ENCODE measurements at places on chromosomes 5 and 9.

DNA sequence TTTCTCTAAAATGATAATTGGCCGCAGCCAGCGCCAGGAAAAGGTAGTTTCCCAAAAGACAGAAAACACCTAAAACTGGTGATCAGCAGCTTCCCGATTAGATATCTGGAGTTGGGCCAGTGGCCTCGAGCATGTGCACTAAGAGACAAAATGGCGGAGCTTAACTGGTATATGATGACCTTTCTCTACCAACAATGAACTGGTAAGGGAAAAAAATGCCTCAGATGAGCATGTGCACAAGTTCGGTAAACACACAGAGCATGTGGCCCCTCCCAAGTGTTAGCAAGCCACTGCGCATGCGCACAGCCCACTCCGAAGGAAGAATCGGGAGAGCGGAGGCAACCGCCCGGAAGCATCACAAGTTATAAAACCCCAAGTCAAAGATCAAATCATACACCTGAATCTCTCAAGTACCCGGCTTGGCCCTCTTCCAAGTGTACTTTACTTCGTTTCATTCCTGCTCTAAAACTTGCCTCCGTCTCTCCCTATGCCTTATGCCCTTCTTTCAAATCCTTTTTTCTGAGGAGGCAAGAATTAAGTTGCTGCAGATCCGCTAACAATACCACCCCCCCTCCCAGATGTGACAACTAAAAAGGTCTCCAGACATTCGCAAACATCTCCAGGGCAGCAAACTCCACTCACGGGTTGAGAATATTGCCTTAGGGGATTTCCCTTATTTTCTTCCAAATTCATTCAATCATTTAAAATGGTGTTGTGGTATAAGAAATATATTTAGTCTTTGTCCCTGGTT lies 15.0 kb upstream of the PTBP3 start:
- DNase-seq, result peak; percentile 79

GRCh38 chr9:70195456-70195855 lies 63.3 kb upstream of the SMC5 start:
- DNase-seq, result no peak

- DNase-seq, result no peak
Observed at GRCh38 chr5:149550268-149550583, 1.0 kb downstream of the CSNK1A1 start.

GRCh38 chr9:133934482-133935232 lies 57.5 kb downstream of the VAV2 start:
- no peak for DNase-seq

DNA sequence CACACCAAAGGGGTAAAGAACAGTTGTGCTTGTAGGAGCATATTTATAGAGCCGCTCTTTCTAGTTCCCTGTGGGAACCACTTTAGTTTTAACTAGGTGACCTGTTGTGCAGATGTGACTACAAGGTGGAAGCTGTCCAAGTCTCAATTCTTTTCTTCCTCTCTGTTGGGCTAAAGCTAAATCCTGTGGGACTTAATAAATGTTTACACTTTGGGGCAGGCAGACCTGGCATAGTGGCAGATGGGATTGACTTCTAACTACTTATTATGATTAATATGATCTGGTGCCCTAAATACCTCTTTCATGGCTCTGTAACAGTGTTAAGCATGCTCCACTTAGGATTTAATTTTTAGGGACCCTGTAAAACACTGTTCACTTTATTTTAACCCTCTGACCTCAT lies 265.3 kb downstream of the KCTD16 start:
- no peak for DNase-seq

DNA sequence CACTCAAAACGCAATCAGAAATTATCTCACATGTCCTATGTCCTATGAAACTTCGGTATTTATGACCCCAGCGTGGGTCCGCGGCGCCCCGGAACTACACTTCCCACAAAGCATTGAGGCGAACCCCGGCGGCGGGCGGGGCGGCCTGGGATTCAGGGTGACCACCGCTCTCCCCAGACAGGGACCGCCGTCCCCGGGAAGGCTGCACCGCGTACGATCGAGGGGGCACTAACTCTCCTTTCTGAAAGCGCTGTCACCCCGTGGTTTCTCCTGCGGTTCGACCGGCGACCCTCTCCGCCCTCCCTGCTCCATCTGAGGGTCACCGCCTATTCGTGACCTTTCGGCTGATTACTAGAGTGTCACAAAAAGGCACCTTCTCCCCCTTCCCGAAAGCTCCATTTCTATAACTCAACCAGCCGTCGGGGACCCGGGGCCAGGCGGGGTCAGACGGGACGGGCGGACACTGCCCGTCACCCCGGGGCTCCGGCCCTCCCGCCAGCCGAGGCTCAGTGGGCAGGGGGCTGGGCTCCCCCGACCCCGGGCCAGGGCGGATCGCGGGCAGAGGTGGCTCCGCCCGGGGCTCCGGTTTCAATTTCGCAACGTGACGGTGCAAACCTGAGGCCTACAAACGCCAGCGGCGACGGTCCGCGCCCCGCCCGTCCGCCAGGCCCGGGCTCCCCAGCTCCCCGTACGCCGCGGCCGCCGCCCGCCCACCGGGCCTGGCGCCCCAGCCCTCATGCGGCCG lies 1.3 kb downstream of the ECPAS start:
- peak; percentile 60 for DNase-seq

- DNase-seq, result no peak
Observed at GRCh38 chr5:154784856-154785255, 29.7 kb downstream of the LARP1 start.

DNA sequence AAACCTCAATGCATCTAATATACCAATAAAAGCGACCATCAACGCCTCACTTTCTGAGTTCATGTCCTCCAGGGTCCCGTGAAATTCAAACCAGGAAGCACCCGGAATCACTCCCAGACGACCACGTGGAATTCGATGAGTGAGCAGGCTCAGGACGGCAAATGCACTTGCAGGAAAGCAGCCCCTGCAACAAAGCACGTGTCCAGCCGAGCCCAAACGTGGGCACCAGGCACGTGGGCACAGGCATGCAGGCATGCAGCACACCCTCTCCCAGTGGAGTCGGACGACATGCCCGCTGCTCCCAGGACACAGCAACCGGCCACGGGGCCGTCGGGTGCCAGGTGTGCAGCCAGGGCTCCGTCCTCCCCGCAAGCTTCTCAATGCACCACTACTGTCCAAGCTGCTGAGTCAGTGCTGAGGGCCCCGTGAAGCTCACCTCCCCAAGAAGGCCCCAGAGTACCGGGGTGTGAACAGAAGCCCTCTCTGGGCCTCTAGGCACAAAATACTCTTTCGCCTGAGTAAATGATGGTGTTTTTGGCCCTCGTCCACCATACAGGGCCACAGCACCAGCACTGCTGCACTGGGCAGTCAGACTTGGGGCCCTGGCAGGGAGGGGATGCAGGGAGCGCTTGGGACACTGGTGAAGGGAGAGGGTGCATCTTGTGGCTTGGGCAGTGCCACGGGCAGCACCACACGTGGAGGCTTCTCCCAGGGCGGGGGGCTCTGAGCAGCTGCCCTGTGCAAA lies 87.6 kb downstream of the VAV2 start:
- no peak for DNase-seq

DNA sequence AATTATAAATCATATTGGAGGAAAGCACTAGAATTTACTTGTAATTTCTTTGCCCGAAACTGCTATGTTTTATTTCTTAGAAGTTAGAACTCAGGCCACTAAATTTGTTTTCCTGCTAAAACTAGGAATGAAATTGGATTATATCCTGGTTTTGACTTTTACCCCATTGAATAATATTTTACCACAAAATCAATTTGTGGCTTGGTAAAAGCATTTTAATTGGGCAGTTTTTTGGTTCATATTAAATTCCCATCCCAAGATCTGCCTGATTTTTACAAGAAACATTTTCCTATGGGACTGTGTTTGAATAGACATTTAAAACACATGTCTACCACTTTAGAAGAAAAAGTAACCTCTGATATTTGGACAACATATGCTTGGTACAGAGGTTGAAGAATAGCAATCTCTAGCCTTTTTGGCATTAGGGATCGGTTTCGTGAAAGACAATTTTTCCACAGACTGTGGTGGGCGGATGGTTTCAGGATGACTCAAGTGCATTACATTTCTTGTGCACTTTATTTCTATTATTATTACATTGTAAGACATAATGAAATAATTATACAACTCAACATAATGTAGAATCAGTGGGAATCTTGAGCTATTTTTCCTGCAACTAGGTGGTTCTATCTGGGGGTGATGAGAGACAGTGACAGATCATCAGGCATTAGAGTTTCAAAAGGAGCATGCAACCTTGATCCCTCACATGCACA lies 565.6 kb downstream of the PRR16 start:
- no peak for DNase-seq

- DNase-seq, result no peak
Observed at GRCh38 chr9:136803551-136804508, 3.9 kb upstream of the RABL6 start.

DNA sequence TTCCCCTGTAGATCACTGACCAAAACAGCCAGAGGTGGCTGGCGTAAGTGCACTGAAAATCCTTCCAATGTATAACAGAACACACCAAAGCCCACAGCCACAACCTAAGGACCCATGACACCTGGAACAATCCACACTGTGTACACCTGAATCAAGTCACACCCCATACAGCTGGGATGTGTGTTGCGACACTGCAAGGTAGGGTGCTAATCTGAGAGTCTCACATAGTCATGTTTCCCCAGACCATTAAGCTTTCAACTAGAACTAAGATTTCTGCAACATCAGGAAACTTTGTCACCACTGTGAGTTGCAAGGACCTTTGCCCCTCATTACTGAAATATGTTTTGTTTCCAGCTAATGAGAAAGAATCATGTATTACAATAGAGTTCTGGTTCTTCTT lies 59.4 kb downstream of the MED27 start:
- no peak for DNase-seq

DNA sequence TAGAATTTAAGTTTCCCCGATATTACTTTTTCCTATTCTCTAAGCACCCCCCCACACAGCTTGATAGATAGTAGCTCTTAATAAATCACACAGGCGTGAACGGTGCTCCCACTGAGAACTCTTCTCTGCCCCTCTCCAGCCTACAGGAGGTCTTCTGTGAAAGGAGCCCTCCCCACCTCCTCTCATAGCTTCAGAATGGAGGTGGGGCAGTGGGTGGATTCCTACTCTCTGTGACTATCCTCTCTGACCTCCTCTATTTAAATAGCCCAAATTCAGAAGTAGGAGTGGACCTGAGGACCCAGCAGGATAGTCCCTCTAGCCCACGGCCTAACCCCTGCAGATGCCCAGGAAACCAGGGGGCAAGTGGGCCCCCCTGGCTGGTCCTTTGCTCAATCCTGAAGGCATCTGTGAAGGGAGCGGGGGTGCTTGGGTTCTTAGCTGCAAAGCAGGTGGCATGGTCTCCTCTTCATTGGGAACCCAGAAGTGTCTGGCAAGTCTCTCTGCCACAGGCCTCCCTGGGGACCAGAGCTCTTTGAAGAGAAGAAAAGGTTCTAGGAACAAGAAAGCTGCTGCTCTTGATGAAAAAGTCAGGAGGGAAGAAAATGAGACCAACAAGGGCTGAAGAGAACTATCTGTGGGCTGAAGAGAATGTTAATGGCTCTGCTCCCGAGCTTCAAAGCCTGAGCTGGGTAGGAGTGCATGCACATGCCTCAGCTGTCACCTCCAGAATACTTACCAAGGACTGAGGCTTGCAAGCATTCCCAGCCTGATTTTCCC lies 21.1 kb upstream of the HSPA9 start:
- no peak for DNase-seq

- DNase-seq, result no peak
Observed at GRCh38 chr5:95178046-95178651, 106.7 kb downstream of the MCTP1 start.

GRCh38 chr9:107925749-107926297 lies 436.3 kb upstream of the KLF4 start:
- DNase-seq, result no peak

- no peak for DNase-seq
Observed at GRCh38 chr5:117473165-117473564, 898.5 kb upstream of the SEMA6A start.

GRCh38 chr5:119336262-119336661 lies 19.6 kb upstream of the TNFAIP8 start:
- no peak for DNase-seq

GRCh38 chr5:113194125-113194524 lies 217.5 kb downstream of the DCP2 start:
- no peak for DNase-seq

DNA sequence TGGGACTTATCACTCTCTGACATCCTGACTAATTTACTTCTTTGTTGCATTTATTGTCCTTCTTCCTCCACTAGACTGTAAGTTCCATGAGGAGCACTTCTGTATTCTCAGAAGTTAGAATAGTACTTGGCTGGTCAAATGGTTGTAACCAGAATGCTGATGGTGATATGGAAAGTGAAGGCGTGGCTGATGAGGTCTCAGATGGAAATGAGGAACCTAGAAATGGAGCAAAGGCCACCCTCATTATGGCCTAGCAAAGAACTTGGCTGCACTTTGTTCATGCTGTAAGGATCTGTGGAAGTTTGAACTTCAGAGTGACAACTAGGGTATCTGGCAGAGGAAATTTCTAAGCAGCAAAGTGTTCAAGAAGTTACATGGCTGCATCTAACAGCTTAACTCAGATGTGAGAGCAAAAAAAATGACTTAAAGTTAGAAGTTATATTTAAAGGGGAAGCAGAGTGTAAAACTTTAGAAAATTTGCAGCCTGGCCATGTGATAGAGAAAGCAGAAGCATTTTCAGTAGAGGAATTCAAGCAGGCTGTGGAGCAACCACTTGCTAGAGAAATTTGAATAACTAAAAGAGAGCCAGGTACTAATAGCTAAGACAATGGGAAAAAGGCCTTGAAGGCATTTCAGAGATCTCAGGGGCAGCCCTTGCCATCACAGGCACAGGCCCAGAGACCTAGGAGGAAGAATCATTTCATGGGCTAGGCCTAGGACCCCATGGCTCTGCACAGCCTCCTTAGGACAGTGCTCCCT lies 14.9 kb upstream of the SLC22A5 start:
- no peak for DNase-seq

DNA sequence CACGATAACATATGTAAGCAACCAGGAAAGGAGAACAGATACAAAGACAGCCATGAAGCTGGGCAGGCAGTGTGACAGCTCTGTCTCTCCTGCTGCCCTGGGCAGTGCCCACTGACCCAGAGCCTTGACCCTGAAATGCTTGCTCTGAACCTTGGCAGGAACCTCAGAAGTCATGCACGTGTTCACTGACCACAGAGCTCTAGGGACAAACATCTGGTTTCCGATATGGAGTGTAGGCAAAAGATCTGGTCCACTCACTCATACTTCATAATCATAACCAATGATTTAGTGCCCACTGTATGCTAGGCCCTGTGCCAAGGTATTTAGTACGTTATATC lies 102.6 kb downstream of the FSTL4 start:
- DNase-seq, result no peak

DNA sequence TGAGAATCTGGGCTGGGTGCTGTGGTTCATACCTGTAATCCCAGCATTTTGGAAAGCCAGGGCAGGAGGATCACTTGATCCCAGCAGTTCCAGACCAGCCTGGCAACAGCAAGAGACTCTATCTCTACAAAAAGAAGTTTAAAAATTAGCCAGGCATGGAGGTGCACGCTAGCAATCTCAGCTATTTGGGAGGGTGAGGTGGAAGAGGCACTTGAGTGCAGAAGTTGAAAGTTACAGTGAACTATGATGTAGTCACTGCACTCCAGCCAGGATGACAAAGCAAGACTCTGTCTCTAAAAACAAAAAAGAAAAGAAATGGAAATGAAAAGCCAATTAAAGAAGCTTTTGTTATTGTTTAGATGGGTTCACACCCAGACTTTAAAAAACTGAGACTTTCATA lies 131.6 kb upstream of the RASA1 start:
- DNase-seq, result no peak

GRCh38 chr5:143205386-143205785 lies 198.1 kb downstream of the NR3C1 start:
- DNase-seq, result no peak
